T follicular helper cell (primary cell): ENCODE measurements at places on chromosomes 16 and 17.

DNA sequence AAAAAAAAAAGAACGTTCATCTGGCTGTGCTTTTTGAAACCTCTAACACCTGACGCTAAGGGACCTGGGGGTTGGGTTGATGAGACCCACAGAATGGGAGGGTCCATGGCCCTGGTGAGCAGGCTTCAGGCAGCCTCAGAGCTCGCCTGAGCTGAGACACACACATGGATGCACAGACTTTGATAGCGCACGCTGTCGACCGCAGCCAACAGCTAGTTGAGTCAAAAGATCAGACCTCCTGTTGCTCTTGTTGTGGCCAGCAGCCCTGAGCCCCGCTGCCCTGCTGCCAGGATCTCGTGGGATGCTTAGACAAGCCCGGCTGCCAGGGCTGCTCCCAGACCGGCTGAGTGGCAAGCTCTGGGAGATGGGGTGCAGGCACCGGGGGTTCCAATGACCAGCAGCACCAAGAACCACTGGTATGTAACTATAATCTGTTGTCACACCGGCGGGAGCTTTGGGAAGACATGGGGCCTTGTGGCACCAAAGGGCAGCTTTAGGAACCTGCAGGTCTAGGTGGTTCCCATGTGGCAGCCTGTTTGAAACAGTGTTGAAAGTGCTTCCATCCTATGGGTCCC, 20.0 kb upstream of the MEAK7 start:
- no peak for DNase-seq

DNA sequence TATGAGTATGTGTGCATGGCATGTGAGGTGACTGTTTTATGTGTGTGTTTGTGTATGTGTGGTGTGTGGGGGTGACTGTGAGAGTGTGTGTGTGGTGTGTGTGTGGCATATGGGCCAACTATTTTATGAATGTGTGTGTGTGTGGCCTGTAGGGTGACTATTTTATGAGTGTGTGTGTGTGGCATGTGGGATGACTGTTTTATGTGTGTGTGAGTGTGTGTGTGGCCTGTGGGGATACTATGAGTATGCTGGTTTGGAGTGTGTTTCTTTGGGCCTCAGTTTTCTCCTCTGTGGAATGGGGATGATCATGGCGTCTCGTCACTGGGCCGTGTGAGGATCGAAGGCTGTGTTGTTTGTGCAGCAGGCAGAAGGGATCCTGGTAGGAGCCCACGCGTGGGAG, 152.1 kb upstream of the PLCG2 start:
- DNase-seq, result no peak

- no peak for DNase-seq
Measured at GRCh38 chr16:68643847-68644246, 1.3 kb upstream of the CDH3 start.

DNA sequence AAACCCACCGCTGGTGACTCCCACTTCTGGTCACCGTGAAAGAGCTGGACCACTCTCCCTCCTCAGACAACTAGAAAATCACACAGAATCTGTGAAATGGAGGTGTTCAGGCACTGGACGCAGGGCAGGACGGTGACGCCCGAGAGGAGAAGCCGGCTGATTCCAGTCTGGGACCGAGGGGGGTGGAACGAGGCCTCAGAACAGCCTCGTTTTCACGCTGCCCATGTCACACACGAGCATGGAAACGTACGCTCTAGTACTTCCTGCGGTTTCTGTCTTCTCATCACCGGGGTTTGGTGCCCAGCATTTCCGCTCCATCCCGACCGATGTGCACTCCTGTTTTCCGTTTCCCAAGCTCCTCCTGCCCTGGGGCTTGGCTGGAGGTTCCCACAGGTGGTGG, 101.8 kb upstream of the METRNL start:
- no peak for DNase-seq

DNA sequence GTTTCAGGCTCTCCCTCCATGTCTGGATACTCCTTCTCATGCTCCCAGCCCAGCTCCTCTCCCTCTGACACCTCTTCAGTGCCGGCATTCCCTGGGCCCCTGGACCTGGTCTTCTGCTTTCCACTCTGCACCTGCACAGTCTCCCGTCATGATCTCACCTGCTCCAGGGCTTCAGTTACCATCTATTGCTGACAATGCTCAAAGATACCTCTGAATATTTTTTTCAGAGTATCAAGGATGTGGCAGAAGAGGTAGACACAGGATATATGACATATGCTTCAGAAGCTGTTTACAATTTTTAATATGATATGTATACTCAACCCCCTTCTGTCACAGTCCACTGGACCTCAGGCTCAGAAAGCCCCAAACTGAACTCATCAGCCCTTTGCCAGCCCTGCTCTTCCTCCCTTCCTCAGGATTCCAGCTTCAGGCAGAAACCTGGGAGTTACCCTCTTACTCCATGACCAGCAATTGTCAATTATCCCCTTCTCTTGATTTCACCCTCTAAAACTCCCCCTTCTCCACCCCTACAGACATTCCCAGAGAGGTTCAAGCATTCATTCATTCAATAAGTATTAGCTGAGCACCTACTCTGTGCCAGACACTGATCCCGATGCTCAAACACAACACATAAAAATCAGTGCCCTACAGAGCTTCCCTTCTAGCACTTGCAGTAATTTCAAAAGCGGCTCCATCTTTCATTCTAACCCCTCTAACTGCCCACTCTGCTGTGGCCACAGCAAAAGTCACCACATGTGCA, 7.8 kb upstream of the MLLT6 start:
- no peak for DNase-seq

DNA sequence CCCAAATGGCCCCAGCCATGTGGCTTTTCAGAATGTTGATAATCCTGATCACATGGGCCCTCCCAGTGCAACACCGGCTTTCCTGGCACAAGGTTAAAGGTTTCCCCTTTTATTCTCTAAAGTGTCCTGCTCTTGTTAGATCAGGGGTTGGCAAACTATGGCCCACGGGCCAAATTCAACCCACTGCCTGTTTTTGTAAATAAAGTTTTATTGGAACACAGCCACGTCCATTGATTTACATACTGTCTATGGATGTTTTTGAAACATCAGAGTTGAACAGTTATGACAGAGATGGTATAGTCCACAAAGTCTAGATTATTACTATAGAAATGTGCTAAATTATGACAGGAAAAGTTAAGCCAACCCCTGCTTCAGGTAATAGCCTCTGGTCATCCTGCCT, 157.3 kb downstream of the ZFHX3 start:
- no peak for DNase-seq

DNA sequence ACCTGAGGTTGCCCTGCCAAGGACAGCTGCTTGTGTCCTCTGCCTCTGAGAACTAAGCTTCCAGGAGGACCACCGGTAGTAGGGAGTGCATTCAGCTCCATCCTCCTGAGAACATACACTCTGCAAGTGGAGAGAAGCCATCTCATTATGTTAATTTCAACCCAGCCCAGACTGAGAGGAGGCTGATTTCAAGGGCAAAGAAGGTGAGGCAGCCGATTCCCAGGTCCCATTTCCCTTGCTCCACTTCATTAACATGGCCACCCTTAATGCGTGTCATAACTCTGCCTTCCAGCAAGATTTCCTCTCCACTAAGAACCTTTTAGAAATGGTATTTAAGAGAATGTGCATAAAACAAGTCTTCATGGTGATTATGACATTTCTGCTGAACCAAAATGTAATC, 72.5 kb downstream of the CDH13 start:
- DNase-seq, result no peak

GRCh38 chr17:82101767-82102679, 4.0 kb upstream of the FASN start:
- no peak for DNase-seq

DNA sequence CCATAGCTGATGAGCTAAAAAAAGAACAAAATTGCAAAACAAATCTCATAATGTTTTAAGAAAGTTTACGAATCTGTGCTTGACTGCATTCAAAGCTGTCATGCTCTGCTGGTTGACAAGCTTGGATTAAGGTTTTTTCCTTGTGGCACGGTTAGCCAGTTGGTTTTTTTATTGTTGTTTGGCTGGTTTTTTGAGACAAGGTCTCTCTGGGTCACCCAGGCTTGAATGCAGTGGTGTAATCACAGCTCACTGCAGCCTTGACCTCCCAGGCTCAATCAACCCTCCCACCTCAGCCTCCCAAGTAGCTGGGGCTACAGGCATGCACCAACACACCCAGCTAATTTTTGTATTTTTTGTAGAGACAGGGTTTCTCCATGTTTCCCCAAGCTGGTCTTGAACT, 45.7 kb downstream of the PHKB start:
- DNase-seq, result no peak
